ENCODE measurements at places on chromosomes 1 and 21. TPM values are rescaled to one million over a fixed set of nuclear protein-coding genes. Genes with fewer than 3 reads are reported as not detected.

The RCSD1 gene
- 3.9 TPM for total RNA-seq

The SPATA46 gene
- total RNA-seq: not detected

The TEKT2 gene
- total RNA-seq: 5.9 TPM

The LTN1 gene
- 40.8 TPM for total RNA-seq

The SLC5A9 gene
- total RNA-seq: not detected

The LORICRIN gene
- 0.25 TPM for total RNA-seq

The PPIAL4G gene
- total RNA-seq: 0.25 TPM

The TFAP2E gene
- total RNA-seq: 0.74 TPM

The HES2 gene
- total RNA-seq: not detected

The CSF3R gene
- total RNA-seq: 2.0 TPM

The TLR5 gene
- total RNA-seq: 0.49 TPM

The ATAD3C gene
- total RNA-seq: 0.49 TPM

The PLXNA2 gene
- 63.2 TPM for total RNA-seq

The RASSF5 gene
- 0.98 TPM for total RNA-seq

The PLPPR4 gene
- 134 TPM for total RNA-seq

The KRTAP21-2 gene
- not detected for total RNA-seq

The GBP4 gene
- 1.2 TPM for total RNA-seq

The TRABD2B gene
- under 0.01 TPM for total RNA-seq

The TMEM82 gene
- total RNA-seq: not detected

The PTPRU gene
- 29.7 TPM for total RNA-seq

The TMEM125 gene
- 0.49 TPM for total RNA-seq

The OR14K1 gene
- not detected for total RNA-seq

The NGF gene
- 0.74 TPM for total RNA-seq

The EXO1 gene
- 2.2 TPM for total RNA-seq

The MTMR11 gene
- total RNA-seq: 1.2 TPM

The ADORA3 gene
- 0.74 TPM for total RNA-seq

The TMEM51 gene
- 0.98 TPM for total RNA-seq

The MIA3 gene
- 43.3 TPM for total RNA-seq

The XKR8 gene
- total RNA-seq: 2.5 TPM

The XCL2 gene
- total RNA-seq: not detected

The OR10J1 gene
- total RNA-seq: not detected

The ENO1 gene
- 223 TPM for total RNA-seq

The SLC30A10 gene
- 18.2 TPM for total RNA-seq

The FABP3 gene
- total RNA-seq: 88.0 TPM

The C1orf210 gene
- not detected for total RNA-seq

The KCNK2 gene
- total RNA-seq: 59.0 TPM

The LYSMD1 gene
- total RNA-seq: 13.5 TPM

The ARHGEF16 gene
- total RNA-seq: 0.25 TPM

The KRTAP21-3 gene
- total RNA-seq: not detected

The PLA2G2C gene
- total RNA-seq: not detected

The CEP85 gene
- 11.3 TPM for total RNA-seq

The SOX13 gene
- total RNA-seq: 2.2 TPM

The OR2AK2 gene
- not detected for total RNA-seq

The GOLT1A gene
- total RNA-seq: 0.25 TPM

The ZC3H12A gene
- 0.25 TPM for total RNA-seq

The GUCA2A gene
- not detected for total RNA-seq

The GNG4 gene
- 46.7 TPM for total RNA-seq

The GJA4 gene
- 2.2 TPM for total RNA-seq

The NHLH1 gene
- 0.98 TPM for total RNA-seq

The KRTAP10-2 gene
- total RNA-seq: not detected
